Stimulated activated CD4-positive, alpha-beta T cell treated with anti-CD3 and anti-CD28 coated beads, TNF-alpha, amount 100 ng/mL, for 24 hours (primary cell): ENCODE measurements at places on chromosomes 12 and 14.

- no peak for DNase-seq
Measured at GRCh38 chr14:86897704-86898513, 1095.1 kb downstream of the GALC start.

GRCh38 chr14:35346738-35347322, 54.6 kb downstream of the PSMA6 start:
- no peak for DNase-seq

DNA sequence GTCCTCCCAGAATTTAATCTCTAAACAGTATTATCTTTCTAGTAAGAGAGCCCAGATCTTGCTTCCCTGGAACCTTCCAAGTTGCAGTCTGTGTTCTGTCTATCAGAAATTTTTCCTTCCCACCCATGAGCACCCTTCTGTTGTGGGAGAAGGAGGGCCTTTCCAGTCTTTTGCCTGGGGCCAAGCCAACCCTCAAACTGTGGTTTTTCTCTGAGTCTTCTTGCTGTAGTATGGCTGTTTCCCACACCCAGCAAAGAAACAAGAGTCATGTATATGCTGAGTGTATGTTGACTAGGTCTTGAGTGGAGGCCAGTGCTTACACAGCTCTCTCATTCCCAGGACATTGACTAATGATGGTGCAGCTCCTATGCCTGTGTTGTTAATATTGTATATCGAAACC, 104.5 kb downstream of the TGFB3 start:
- no peak for DNase-seq

DNA sequence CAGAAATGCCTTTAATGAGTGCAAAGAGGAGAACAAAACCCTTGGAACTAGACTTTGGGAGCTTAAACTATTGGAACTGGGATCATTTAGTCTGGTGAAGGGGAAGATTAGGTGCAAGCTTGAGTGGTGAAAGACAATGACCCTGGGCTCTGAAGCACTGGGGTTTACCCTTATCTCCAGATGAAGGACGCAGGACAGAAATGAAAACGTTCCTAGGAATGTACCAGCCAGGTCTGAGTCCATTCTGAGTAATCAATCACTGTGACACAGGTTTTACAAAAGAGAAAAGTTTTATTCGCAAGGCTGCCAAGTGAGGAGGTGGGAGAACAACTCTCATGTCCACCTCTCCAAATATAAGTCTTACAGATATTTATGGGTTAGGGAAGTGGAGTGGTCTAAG, 249.1 kb downstream of the LRIG3 start:
- DNase-seq: no peak

DNA sequence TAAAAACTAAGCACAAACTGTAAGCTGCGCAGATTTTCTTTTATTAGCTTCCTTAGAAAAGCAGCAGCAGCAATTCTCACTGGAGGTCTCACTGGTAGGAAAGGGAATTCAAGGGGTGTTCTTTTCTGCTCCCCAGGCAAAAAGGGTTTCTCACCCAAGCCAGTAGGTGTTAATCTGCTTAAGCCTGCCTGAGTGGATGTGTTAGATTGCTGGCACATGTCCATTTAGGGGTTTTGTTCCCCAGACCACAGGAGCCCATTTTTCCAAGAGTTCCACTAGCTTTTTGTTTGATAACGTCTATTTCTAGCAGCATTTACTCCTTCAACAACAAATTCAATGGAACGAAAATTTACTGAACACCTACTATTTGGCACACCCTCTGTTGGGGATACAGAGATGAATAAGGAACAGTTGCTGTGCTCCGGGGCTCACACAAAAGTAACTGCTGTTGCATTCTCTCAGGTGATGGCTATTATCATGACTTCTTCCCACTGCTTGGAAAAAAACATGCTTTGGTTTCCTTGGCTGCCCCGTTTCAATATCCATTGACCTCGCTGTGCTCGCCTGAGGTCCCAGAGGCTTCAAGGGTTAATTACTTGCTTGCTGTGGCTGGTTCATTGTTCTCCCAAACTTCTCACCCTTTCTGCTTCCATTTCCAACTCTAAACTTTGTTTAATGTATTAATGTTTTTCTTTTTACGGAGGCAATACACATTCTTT, 31.1 kb upstream of the RIC8B start:
- DNase-seq: no peak

- peak; percentile 1 for DNase-seq
Measured at GRCh38 chr12:103530307-103531066, 34.7 kb upstream of the C12orf42 start.

DNA sequence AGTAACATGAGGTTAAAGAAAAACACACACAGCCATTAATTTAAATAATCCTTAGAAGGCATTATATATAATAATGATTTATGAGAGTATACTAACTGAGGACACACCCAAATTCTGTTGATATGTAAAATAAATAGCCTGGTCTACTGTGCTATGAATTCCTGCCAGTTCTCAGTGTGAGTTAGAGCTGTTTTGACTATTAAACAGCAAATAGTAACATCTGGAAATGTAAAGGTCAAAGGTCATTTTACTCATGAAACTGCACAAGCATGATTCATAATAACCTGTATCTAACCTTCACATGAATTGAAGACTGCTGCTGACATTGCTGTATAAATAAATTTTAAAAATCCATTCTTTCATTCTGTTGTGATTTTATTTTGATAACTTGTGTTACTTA, 966.7 kb downstream of the SLC6A15 start:
- no peak for DNase-seq

GRCh38 chr14:61282746-61283145, 1.6 kb upstream of the TMEM30B start:
- DNase-seq: no peak

GRCh38 chr14:54117396-54117795, 160.8 kb upstream of the BMP4 start:
- no peak for DNase-seq

- no peak for DNase-seq
Measured at GRCh38 chr12:27966870-27967269, 5.7 kb downstream of the PTHLH start.

DNA sequence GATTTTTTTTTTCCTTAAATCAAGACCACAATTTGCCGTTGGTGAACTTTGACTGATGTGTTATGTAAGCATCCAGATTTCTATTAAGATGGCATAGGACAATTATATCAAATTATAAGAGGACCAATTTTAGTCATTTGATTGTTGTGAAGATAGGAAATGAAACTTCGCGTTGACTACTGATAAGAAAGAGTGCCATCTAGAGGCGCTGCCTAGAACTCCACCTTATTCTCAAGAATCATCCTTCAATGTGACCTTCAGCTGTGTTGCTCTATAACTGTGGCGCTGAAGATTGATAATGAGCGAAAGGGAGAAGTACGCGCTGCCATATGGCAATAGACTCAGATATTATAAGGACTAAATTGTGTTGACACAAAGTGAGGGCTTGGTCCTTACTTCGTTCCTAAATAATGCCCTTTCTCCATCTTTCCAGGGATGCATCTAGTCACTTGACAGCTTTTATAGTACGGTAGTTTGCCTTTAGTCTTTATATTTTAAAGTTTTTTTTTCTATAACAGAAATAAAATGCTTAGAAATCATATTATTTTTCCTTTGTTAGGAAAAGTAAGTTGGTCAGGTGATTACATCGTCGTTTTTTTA, 350.8 kb upstream of the STXBP6 start:
- peak; percentile 7 for DNase-seq

DNA sequence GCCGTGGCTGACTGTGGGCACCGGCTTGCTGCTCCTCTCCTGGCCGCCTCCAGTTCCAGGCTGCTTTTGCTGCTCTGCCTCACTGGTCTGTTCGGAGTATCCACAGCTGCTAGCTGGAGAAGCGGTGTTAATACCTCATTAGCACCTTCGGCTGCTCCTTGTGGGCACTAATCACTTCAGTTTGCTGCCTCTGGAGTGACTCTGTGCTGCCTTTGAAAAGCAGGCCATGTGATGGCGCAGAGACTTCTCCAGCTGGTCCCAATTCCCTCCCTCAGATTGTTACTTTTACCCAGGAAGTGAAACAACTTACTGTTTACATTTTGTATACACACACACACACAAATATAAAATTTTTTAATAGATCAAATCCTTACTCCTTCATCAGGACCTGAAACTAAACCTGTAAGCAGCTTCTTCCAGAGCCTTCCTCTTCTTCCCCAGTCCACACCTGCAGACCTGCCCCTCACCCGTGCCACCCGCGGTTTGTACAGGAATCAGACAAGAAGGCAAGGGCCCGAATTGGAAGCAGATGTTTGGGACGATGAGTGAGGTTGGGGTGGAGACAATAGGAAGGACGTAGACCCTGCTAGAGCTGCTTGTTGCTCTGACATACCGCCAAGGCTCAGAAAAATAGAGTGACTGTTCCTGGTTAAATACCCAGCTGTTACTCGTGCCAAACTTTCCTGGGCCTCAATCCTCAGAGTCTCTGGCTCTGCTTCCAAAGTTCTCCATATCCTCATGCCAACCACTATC, 41.5 kb upstream of the LTBP2 start:
- DNase-seq: no peak

DNA sequence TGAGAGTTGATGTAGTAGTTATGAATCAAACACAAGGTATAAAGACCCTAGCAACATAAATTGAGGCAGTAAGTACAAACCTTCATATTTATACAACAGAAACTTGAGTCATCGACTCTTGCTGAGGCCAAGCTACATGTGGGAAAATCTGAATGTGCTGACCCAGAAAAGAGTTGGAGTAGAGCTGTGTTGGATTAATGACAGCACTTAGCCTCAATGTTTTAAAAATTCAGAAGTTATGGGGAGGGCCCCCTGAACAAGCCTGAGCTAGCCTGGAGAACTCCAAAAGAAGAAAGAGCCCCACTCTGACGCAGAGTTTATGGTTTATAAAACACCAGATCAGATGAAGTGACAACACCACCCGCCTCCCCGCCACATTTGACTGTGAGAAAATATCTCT, 100.0 kb downstream of the DUSP6 start:
- DNase-seq: no peak

DNA sequence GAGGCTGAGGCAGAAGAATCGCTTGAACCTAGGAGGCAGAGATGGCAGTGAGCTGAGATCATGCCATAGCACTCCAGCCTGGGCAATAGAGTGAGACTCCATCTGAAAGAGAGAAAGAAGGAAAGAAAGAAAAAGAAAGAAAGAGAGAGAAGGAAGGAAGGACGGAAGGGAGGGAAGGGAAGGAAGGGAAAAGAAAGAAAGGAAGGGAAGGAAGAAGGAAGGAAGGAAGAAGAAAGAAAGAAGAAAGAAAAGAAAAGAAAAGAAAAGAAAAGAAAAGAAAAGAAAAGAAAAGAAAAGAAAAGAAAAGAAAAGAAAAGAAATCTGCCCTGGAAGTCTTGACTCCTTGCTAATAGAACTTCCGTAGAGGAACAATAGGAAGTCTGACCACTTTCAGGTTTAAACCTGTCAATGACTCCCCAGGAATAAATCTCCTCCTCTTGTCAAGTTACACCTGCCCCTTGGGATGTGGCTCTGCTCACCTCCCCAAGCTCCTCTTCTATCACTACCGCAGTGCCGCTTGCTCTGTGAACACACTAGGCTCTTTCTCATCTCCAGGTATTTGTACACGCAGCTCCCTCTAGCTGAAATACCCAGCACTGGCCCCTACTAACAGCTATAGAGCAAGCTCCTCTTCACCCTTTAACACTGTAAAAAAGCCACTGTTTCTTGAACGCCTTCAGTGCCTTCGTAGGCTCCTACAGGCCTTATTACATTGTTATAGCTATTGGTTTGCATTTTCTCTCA, 773.1 kb upstream of the TBX3 start:
- no peak for DNase-seq

DNA sequence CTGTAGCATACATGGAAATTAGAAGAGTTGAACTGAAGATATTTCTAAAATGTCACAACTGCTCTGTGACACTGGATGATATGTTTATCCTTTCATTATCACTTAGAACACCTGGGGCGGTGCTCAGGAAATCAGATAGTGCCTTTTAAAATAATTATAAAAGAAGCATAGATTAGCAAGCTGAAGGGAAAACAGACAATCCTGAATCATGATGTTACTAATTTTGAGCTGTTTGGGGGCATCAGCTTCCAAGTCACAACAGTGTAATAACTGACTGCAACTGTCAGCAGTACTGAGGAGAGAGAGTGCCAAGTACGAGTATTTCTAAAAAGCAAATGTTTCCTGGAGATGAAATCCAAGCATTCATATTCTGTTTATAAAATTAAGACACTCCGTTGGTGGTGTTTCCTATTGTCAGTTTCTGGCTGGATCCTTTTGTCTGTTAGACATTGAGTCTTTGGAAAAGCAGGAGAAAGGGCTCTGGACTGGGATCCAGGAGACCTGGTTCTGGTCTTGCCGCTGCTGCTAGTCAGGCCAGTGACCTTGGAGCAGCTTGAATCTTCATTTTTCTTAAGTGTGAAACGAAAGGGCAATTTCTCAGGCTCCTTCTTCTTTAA, 380.1 kb downstream of the EGLN3 start:
- DNase-seq: no peak

DNA sequence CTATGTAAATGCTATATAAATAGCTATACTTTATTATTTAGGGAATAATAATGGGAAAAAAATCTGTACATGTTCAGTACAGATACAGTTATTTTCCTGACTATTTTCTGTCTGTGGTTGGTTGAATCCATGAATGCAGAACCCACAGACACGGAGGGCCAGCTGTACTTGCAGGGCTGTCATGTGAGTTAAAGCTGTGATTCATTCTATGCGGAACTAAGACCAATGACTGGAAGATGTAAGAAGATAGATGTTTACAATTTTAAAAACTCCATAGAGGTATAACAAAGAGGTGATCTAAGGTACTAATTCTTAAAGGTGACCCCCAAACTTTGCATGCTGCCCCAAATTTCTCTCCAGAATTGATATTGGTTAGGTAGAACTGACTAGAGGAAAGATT, 14.6 kb downstream of the PCNX4 start:
- no peak for DNase-seq

- DNase-seq: no peak
Measured at GRCh38 chr12:42608196-42608825, 18.8 kb upstream of the PRICKLE1 start.

- no peak for DNase-seq
Measured at GRCh38 chr12:42780671-42781070, 191.1 kb upstream of the PRICKLE1 start.

DNA sequence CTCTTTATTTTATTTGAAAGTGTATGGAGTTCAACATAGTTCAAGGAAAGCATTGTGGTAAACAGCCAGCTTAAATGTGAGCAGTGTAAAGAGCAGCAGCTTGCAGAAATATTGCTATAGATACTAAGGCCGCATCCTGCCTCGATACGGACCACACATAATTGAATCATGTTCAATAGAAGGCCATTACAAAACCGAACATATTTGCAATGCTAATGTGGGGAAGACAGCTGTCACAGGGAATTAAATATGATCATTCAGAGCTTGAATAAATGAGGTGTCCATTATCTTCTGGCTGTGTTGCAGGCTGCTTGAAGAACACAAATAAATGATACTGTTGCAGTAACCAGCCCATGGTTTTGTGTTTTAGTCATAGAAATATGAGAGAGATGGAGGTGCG, 173.2 kb downstream of the BRMS1L start:
- no peak for DNase-seq
